Activated naive CD4-positive, alpha-beta T cell treated with Interleukin-2 at 50 U/mL for 16 hours (primary cell): ENCODE measurements at places on chromosomes 12 and 14.
A peak's percentile ranks its signal among the peaks of the same experiment; 100 is the strongest.

DNA sequence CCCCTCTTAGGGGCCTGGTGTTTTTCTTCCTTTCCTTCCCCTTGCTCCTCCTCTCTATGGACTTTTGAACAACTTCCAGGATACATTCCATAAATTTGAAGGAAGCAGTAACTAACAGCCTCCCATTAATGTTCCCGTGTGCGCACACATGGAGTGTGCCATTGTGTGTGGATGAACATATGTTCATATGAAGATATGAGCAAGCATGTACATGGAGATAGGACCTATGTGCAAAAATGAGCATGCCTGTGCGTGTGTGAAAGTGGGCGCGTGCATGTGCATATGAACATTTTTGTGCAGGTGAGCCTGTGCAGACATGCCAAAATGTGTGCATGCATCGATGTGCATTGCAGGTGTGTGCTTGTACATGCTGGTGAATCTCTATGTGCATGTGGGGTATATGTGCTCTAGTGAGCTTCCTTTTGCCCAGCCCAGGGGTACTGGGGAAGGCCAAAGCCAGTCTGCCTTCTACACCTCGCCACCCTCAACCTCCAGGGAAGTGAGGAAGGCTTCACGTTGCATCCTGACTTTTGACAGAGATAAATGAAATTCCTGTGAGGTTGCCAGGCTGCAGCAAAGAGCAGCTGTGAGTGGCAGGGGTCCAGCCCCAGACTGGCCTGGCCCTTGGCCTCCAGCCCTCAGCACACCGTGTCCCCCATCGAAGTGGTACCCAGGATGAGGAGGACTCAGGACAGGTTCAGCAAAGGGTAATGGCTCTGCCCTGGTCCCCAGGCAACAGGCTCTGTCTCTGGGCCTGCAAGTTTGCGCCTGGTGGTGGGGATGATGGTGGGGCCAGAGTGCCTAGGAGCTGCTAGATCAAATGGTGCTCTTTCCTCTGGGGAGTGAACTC is 21.1 kb upstream of the PGF start:
- no peak for DNase-seq

GRCh38 chr12:16282978-16283377 is 5.5 kb upstream of the SLC15A5 start:
- no peak for DNase-seq

DNA sequence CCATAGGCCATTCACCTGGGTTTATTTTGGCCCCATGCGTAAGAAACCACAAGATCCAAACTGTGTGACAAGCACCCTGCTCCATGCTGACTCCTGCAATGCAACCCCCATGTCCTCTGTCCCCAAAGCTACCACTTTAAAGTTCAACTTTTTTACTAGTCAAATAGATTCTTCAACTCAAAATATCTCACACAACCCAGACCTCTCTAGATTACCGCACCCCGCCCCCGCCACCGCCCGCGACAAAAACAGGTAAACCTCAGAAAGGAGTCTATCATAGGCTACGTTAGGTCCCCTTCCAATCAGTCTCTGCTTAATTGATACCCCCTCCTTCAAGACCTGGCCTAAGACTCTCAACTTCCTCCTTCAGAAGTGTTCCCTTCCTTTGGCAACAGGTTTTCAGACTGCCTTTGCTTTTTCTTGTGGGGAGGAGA is 2.2 kb downstream of the ZFP36L1 start:
- DNase-seq = peak; percentile 81

- DNase-seq = no peak
These were observed 1.7 kb downstream of the FAIM2 start for GRCh38 chr12:49901986-49902385.

DNA sequence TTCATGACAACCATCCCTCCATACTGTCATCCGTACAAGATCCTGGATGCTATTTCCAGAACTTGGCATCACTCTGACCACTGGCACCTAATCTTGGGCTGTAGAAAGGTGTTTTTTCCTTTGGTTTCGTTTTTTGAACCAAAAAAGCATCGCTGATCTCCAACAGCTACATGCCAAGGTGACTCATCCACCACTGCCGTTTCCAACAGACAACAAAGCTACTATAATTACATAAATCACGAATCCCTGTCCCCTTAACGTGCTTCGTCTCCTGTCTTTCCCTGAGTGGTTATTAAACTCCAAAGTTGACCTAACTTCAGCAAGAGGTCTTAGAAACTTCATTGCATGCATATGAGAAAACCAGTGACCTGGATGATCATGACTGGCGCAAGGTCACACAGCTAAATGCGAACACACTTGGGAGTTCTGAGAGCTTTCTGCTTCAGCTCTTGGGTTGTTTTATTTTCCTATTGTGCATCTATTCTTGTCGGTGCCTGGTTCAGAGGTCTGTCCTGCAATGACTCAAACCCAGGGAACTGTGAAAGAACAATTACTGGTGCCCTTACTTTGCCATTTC is 99.9 kb downstream of the PPM1H start:
- no peak for DNase-seq

- peak; percentile 62 for DNase-seq
These were observed 35.7 kb downstream of the MRPL42 start for GRCh38 chr12:93502802-93503623.

DNA sequence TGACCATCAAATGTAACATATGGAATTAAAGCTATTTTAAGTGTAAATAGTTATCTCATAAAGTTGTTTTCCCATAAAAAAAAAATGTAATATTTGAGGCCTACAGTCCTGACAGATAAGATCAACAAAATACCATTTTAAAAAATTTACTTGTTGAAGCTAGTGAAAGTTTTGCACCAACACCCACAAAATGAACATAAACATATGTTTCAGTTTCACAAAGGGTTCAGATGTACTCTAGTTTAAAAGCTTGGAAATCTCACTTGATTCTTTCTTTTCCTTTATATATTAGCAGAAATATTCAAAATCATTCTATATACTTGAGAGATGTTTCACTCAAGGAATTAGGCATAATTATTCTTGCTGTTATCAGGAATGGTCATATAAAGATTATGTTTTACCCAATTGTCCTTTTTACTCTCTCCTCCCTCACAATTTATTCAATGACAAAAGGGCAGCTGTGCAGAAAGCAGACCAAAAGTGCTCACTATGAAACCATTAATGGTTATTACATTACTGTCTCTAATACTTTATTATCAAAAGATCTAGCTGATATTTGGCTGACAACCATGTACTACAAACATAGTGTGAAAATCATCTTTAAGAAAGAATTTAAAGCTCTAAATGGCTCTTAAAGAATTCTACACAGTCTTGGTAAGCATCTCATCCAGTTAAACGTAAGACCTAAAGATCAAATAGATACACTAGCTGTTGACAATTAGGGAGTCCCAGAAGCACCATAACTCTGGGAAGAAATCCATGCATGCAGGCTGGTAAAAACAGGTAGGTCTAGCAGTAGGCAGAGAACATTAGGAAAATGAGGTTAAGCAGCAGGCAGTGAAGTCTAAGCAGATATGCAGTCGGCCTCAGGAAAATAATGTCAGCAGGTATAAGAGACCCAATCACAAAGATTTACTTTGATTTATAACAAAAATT is 28.8 kb downstream of the KIF21A start:
- DNase-seq = no peak

GRCh38 chr12:92070054-92070863 is 75.4 kb downstream of the BTG1 start:
- DNase-seq = no peak

- no peak for DNase-seq
These were observed 229.1 kb upstream of the PELI2 start for GRCh38 chr14:55889124-55889523.

DNA sequence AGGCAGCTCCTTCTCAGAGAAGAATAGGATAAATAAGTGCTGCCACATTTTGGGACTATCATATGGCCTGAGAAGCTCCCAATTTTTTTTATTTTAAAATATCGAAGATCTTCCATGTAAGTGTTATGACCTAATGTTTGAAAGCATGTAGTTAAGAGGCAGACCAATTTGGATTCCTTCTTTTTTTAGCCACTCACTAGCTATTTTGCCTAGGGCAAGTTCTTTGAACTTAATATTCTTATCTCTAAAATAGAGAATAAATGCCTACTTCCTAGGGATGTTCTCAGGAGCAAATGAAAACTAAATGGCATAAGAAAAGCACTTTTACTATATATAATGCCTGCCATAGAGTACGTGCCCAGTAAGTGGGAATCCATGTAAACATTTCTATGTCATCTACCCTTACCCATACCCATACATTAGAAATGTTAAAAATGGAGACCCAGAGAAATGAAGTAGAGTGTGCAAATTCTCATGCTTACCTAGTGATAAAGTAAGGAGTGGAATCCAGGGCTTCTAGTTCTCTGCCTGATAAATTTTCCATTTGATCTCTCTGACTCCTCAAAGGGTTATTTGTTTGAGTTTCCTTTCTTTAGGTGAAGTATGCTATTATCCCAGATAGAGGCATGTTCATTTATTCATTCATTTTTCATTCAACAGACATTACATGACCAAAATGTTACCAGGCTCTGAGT is 148.3 kb downstream of the TGFB3 start:
- DNase-seq = no peak

DNA sequence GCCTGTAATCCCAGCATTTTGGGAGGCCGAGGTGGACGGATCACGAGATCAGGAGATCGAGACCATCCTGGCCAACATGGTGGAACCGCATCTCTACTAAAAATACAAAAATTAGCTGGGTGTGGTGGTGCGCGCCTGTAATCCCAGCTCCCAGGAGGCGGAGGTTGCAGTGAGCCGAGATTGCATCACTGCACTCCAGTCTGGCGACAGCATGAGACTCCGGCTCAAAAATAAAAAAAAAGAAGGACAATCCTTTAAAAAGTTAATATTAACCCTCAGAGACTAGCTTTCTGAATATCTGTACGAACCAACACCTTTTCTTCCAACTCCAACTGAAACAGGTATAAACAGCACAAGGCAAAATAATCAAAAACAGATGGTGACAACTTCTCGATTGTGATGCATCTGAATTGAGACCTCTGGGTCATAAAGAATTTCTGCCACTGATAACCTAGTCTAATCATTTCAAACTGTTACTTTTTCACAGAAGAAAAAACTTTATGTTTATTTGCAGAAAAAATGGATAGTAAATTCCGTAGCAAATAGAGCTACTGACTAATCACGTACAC is 27.8 kb downstream of the CLIP1 start:
- DNase-seq = no peak

DNA sequence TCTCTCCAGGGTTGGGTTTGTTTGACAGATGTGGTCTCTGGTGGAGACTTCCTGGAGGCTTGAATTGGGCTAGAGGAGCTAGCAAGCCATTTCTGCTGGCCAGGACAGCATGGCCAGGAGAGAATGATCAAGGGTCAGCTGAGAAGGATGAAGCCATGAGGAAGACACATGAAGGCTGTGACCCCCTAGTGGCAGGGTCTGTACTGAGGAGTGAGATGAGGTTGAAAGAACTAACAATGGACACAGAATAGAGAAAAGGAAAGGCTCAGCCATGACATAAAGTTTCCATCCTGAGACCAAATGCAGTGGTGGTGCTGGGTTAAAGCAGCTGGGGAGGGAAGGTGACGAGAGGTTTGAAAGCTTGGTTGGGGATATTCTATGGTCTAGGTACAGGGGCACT is 89.9 kb downstream of the NT5DC3 start:
- DNase-seq = no peak

DNA sequence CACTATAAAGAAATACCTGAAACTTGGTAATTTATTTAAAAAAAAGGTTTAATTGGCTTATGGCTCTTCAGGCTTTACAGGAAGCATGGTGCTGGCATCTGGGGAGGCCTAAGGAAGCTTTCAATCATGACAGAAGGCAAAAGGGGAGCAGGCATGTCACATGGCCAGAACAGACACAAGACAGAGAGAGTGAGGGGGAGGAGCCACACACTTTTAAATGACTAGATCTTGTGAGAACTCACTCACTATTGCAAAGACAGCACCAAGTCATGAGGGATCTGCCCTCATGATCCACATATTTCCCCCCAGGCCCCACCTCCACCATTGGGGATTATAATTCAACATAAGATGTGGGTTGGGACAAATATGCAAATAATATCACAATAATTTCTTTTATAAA is 355.6 kb downstream of the DAD1 start:
- DNase-seq = no peak

DNA sequence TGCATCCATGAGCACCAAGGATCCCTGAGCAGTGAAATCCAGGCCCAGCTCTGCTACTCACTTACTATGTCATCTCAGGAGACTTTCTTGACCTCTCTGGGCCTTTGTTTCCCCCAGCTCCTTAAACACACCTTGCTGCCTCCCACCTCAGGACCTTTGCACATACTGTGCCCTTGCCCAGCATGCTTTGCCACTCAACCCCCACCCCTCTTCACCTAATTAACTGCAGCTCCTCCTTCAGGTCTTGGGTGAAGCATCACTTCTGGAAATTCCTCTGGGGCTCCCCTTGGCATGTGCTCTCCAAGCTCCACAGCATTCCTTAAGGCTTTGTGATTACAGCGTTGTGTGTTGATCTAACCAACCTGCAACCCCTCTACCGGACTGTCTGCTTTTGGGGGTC is 15.9 kb downstream of the WSCD2 start:
- no peak for DNase-seq

DNA sequence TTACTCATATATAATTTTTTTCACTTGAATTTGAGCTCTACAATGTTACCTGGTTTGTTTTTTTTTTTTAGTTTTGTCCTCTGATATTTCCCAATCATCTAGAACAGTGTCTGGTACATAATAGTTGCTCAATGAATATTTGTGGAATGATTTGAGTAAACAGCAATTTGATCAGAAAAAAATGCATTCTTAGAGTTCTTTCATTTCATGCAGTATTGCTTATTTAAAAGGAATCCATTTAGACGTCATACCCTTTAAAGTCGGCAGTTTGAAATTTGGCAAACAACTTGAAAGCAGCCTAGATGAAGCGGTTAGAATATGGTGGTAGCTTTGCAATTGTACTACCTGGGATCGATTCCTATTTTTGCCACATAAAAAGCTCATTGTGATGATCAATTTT is 140.0 kb downstream of the PDE3A start:
- no peak for DNase-seq

DNA sequence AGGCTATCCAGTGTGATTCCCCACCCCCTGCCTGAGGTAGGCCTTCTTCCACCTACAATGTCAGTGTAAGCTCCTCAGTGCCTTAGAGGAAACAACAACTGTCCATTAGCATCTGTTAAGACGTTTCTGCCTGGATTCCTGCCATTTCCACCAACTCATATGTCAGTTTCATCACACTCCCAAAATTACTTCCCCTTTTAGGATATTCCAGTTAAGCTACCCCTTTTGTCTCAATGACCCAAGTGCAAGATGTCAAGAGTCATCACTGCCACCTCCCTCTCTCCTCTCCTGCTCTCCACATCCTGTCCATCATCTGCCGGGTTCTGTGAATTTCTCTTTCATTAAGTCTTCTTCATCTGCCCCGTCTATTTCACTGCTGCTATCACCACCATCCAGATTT is 189.4 kb downstream of the DPF3 start:
- DNase-seq = no peak

- DNase-seq = no peak
These were observed 14.3 kb downstream of the TBX3 start for GRCh38 chr12:114669401-114670290.

- DNase-seq = no peak
These were observed 25.9 kb upstream of the MTERF2 start for GRCh38 chr12:107012736-107013425.
